ENCODE measurements at places on chromosomes 12 and 14. TPM values are rescaled to one million over a fixed set of nuclear protein-coding genes. Genes with fewer than 3 reads are reported as not detected.

KRT73 gene
- not detected for total RNA-seq

OAS2 gene
- not detected for total RNA-seq

TCL1B gene
- total RNA-seq, result 3.6 TPM

YAF2 gene
- total RNA-seq, result 1.9 TPM

PTGDR gene
- not detected for total RNA-seq

UBE3B gene
- total RNA-seq, result 24.2 TPM

TRHDE gene
- total RNA-seq, result 1.0 TPM

FGF23 gene
- 0.24 TPM for total RNA-seq

ZCRB1 gene
- 71.5 TPM for total RNA-seq

ALX1 gene
- 2.1 TPM for total RNA-seq

TOMM20L gene
- not detected for total RNA-seq

MMAB gene
- total RNA-seq, result 24.3 TPM

GUCY2C gene
- 1.3 TPM for total RNA-seq

- no peak for DNase-seq
Observed at GRCh38 chr12:104668274-104668718, 211.5 kb downstream of the CHST11 start.

DNA sequence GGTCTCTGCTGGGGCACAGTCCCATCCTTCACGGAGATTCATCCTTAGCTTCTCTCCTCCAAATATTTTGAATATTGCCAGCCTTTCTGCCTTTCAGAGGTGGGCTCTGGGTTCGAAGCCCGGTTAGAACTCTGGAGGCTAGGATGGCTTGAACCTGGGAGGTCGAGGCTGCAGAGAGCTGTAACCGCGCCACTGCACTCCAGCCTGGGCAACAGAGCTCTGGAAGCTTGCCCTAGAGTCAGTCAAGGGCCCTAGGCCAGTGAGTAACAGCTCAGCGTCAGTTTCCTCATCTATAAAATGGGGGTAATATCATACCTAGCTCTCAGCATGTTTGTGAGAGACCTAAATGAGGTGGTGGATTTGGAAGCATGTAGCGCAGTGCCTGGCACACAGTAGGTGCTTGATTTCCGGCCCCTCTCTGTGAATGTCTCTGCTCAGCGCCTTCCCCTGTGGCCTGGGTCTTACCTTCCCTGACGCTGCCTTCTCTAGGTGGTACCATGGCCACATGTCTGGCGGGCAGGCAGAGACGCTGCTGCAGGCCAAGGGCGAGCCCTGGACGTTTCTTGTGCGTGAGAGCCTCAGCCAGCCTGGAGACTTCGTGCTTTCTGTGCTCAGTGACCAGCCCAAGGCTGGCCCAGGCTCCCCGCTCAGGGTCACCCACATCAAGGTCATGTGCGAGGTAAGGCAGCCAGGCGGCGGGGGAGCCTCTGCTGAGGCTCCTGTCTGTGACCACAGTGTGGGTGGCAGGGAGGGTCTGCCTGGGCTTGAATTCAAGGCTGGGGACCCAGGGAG is 3.4 kb downstream of the PTPN6 start:
- DNase-seq, result no peak

DNA sequence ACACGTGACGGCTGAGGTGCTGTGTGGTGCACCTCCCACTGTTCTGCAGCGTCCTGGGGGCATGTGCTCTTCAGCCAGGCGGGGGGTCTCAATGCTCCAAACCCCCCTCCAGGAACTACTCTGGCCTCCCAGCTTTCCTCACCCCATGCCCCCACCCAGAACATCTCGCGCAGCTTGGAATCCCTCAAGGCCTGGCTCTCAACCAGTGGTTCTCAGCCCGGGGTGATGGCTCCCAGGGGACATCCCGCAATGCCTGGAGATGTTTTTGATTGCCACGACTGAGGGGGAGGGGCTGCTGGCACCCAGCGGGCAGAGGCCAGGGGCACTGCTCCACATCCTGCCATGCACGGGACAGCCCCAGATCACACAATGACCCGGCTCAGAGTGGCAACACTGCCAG is 78.9 kb upstream of the DICER1 start:
- no peak for DNase-seq

DNA sequence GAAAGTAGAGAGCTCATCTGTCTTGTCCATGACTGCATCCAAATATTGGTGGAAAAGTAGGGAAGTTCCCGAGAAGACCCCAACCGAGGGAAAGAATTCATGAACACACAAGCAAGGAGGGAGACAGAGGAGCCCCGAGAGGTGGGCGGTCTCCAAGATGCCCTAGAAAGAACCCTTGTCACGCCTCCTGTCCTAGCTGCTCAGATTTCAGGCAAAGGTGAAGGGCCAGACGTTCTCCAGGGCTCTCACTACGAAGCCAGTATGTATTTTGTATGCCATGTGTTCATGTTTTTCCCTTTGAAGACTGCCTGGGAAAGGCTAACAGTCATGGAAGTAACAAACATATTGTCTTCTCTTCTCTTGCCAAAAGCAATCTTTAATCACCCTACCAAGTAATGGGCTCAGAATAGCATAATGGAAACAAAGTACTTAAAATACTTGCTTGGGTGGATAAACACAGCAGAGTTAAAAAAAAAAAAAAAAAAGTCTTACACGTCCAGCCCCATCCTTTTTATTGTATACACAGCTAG is 99.2 kb upstream of the TBX3 start:
- no peak for DNase-seq

GRCh38 chr12:6573001-6573400 is 4.9 kb upstream of the NOP2 start:
- DNase-seq, result no peak

GRCh38 chr12:116261525-116262100 is 15.9 kb downstream of the MED13L start:
- DNase-seq, result no peak

- DNase-seq, result peak; percentile 50
Observed at GRCh38 chr12:106178562-106178961, 39.8 kb upstream of the NUAK1 start.

DNA sequence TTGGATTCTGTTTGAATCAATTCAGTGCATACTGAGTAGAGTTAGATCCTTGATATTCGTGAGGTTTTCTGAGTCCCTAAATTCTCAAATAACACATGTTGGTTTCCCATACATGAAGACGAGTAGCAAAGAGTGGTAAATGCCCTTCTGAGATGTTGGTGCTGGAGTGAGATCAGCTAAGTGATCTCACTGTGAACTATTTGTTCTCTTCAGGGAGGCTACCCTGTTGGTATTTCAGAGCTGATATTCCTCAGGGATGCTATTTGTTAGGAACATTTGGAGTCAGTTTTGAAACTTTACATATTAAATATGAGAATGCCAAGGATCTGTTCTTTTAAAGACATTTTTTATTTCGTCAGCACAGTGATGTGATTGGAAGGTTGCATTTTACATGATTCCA is 54.7 kb downstream of the SUSD6 start:
- no peak for DNase-seq

DNA sequence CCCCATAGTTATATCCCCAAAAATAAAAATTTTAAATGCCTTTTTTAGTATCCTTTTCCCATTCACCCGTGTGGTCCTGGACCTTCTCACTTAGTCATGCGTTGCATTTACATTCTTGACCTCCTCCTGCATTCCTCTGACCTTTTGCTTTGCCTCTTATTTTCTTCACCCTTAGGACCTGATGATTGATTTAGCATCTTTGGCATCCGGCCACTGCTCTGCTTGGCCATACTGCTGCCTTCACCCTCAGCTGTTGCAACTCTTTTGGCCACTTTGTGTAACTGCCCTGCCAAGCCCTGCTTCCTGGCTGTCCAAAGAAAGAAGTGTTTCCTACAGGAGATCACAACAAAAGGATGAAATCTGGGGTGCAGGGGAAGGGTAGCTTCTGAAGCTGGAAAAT is 48.8 kb upstream of the SLC38A4 start:
- no peak for DNase-seq

DNA sequence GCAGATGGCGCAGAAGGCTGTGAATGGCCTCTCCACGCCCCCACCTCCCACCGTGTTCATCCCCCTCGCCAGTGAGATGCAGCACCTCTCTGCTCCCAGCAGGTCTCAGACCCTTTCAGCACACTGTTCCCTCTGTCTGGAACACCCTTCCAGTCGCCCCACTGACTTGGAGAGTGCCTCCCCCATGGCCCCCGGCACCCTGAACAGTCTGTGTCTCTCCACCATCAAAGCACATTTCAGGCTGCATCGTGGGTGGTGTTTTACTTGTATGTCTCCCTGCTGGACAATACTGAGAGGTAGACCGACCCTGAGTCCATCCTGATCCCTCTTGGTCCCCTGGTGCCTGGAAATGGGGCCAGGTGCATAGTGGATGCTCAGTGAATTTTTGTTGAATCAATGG is 34.9 kb downstream of the CACNA2D4 start:
- no peak for DNase-seq

DNA sequence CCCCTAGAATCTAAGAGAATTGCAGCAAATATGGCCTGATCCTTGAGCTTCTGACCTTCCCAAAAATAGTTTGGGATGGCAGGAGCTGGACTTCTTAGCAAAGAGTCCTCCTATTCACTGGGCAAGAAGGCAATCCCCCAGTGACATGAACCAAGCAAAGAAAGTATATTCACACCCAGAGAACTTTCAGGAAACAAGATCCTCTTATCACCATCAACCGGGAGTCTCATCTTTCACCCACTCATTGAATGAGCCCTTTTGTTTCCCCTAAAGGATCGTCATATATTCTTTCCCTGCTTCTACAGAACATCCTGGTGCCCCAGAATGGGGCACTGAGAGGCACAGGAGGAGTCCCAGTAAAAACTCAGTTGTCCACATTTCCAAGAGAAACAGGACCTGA is 19.7 kb downstream of the SPTB start:
- DNase-seq, result no peak

DNA sequence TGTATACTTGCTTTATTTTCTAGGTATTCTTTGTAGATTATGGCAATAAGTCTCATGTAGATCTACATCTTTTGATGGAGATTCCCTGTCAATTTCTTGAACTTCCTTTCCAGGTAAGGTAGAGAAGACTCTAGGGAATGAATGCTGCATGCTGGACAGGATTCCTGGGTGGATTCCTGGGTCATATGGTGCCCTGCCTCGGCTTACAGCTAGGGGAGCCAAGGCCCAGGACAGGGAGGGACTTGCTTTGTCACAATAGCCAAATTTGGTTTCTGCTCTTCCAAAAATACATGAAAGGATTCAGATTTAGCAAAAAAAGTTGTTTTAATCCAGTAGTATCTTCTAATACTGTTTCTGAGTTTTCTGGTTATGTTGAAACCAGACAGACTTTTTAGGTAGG is 59.5 kb upstream of the ASPG start:
- DNase-seq, result no peak

DNA sequence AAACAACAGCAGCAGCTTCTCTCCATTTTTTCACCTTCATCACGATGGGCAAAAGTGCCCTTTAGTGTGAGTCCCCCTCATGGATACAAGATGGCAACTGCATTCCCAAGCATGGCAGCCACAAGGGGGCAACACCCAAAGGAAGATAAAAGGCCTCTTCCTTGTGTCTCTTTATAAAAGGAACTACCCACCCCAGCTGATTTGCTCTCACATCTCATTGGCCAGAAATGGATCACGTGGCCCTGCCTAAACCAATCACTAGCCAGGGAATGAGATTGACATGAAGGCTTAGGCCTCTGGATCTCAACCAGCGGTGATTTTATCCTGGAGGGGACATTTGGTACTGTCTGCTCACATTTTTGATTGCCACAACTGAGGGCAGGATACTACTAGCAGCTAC is 21.9 kb upstream of the IFT81 start:
- DNase-seq, result peak; percentile 98

GRCh38 chr14:99156090-99156425 is 115.9 kb downstream of the BCL11B start:
- no peak for DNase-seq

- no peak for DNase-seq
Observed at GRCh38 chr14:67984274-67984673, 164.7 kb downstream of the RAD51B start.

- no peak for DNase-seq
Observed at GRCh38 chr12:116222358-116222757, 55.1 kb downstream of the MED13L start.

GRCh38 chr14:70655110-70655826 is 13.6 kb downstream of the TTC9 start:
- DNase-seq, result peak; percentile 85

GRCh38 chr12:22413592-22413991 is 79.1 kb upstream of the ST8SIA1 start:
- no peak for DNase-seq

All from H9 (cell line).